ENCODE measurements at places on chromosomes 1 and 21. TPM values are rescaled to one million over a fixed set of nuclear protein-coding genes. Genes with fewer than 3 reads are reported as not detected.

The RSPO1 gene
- 0.22 TPM for total RNA-seq

The ANGPTL1 gene
- 4.7 TPM for total RNA-seq

The AK5 gene
- total RNA-seq = 81.3 TPM

The C1orf232 gene
- total RNA-seq = not detected

The COL24A1 gene
- total RNA-seq = 0.25 TPM

The CADM3 gene
- not detected for total RNA-seq

The SLC45A1 gene
- 0.97 TPM for total RNA-seq

The ESPN gene
- total RNA-seq = not detected

Measured in GM23248 (cell line).